ENCODE measurements at places on chromosomes 4 and X.

DNA sequence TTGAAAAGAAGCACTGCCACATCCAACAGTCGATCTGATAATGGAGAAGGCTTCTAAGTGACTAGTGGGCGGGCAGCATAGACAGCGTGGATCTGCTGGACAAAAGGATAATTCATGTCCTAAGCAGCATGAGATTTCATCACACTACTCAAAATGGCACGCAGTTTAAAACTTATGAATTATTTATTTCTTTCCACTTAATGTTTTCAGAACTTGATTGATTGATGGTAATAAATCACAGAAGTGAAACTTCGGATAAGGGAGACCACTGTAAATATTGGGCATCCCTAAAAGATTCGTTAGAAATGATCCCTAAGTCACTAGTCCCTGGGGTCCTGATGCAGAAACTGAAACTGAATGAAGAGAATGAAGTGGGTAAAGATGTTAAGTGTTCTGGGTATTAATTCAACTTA lies 93.0 kb upstream of the ANK2 start:
- DNase-seq = no peak

- no peak for DNase-seq
Observed at GRCh38 chr4:16120720-16121119, 36.9 kb upstream of the PROM1 start.

- no peak for DNase-seq
Observed at GRCh38 chrX:114058988-114059418, 524.9 kb upstream of the HTR2C start.

- no peak for DNase-seq
Observed at GRCh38 chr4:37451656-37452055, 207.1 kb downstream of the NWD2 start.

DNA sequence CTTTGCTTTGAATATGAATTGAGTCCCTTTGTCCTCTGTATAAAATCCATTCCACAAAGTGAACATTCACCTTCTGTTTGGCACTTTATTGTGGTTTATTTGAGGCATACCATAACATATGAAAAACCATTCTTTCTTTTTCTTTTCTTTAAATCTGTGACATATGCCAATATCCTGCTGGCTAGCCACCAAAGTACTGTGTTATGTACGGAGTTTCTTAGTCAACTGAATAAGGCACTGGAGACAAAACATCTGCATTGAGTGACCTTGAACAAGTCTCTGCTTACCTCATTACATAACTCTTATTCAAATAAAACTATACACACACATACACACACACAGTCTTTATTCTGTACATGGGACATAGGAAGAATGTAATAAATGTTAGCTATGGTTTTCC lies 872.8 kb downstream of the C4orf33 start:
- no peak for DNase-seq

DNA sequence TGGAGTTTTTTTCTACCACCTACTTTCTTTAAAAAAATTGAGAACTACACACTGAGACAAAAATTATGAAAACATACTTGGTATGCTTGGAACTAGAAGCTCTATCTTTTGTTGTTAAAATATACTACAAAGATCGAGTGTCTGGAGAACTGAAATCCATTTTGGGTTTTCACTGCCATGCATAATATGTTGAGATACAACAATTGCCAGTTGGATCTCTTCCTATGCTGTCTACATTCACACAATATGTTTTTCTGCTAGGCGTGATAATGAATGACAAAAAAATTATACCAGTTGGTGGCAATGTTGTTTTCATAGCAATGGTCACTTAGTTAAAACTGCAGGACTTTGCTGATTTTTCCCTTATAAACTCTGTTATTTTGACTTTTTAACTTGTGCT lies 605.4 kb upstream of the LCORL start:
- DNase-seq = no peak

GRCh38 chr4:79047316-79047715 lies 108.1 kb upstream of the PAQR3 start:
- DNase-seq = no peak

Measured in LNCaP clone FGC (cell line).